Progenitor cell of endocrine pancreas (in vitro differentiated cells): ENCODE measurements at places on chromosomes 12 and 14.

- no peak for DNase-seq
These were observed 133.6 kb downstream of the FGD4 start for GRCh38 chr12:32532951-32533350.

DNA sequence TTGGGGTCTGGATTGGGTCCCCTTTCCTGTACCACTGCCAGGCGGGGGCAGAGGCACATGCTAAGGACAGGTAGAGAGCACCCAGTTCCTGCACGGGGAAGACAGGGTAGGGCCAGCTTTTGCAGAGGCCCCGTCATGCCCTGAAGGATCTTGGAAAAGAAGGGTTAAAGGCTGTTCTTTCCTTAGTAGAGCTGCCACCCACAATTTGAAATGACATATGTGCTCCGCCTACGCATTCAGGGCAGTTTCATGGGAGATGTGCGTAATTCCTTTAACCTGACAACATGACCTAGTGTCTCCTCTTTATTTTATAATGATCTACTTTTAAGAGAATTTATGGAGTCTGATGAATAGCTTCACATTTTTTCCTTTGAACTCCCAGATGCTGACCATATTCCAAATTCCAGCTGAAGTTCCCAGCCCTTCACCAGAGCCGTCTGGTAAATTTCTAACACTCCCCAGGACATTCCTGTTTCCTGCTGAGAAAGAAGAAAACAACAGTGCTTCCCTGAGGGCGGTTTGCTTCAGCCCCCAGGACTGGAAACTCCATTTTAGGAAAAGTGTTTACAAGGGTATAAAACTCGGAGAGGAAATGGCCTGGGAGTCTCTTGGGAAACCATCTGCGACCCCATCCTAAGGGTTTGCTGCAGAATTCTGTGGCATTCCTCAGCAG, 58.9 kb upstream of the PLEKHG3 start:
- DNase-seq: no peak

DNA sequence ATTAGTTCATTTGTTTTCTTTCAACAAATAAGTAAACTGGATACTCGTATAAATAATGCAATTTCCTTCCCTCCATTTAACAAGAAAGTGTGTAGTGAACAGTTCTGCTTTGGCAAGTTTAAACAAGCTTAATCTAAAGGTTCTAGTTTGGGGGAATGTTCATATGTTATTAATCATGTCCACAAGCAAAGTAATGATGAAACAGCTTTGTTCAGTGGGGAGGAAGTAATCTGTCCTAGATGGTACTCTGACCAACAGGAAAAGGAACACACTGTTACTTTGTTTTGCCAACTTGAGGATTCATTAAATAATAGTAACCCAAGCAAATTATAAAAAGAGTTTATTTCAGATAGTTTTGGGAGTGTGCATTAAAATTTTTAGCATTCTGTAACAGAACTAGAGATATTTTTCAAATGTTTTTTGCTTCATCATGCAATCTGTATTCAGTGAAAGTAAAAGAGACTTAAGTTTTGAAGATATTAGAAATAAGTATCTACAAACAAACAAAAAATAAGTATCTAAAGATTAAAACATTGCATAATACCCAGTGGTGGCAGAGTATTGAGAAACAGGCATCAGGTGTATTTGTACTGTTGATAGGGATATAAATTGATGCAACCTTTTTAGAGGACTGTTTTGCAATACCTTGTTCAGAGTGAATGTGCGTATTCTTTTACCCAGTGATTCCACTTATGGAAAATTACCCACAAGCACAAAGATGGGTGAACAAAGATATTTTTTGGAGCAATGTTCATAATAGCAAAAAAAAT, 61.1 kb downstream of the RAB35 start:
- DNase-seq: no peak

GRCh38 chr12:107320929-107321631, 227.7 kb upstream of the CRY1 start:
- DNase-seq: no peak

GRCh38 chr12:56081393-56082347, 1.7 kb downstream of the ERBB3 start:
- DNase-seq: no peak

GRCh38 chr14:34569750-34570149, 30.2 kb upstream of the EAPP start:
- DNase-seq: no peak

DNA sequence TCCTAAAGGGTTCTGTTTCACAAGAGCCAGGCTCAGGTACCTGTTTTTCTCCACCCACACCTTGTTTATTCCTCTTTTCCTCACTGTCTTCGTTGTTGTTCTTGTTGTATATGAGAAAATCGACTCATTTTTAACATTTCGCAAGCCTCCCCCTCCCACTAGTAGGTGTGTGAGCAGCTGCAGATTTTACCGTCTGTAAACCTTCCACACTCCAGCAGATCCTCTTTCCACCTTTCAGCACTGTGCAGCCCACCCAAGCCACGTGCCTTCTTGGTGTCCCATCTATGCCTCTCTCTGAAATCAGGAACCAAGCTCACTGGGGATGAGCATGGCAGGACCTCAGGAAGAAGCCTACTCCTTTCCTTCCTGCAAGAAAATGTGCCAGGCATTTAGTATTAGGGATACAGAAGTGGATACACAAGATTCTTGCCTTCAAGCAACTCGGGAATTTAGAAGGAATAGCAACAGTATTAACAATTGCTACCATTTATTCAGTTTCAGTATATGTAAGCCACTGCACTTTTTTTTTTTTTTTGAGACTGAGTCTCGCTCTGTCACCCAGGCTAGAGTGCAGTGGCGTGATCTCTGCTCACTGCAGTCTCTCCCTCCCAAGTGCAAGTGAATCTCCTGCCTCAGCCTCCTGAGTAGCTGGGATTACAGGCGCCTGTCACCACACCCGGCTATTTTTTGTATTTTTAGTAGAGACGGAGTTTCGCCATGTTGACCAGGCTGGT, 113.6 kb downstream of the CHST11 start:
- no peak for DNase-seq

GRCh38 chr14:22549324-22549962, 39.6 kb downstream of the DAD1 start:
- no peak for DNase-seq

- no peak for DNase-seq
These were observed 26.3 kb upstream of the CPM start for GRCh38 chr12:68959143-68959858.

GRCh38 chr12:122013136-122013535, 8.5 kb upstream of the BCL7A start:
- no peak for DNase-seq

DNA sequence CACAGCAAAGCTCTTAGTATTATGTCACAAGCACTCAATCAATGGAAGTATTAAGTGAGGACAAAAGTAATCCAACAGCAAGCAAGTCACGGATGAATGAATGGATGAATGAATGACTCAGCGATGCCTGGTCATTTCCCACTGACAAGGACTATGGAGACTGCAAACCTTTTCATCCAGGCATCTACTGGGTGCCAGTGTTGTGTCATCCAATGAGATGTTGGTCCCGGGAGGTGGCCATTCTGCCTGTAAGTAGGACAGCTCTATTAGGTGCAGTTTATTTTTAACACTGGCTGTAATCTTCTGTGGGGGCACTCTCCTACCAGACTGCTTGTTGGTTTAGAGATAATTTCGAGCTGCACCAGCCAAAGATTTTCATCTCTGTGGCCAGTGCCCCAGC, 39.4 kb downstream of the STAB2 start:
- DNase-seq: no peak

- no peak for DNase-seq
These were observed 206.9 kb downstream of the PELI2 start for GRCh38 chr14:56324856-56325699.

- no peak for DNase-seq
These were observed 242.1 kb upstream of the FOXN3 start for GRCh38 chr14:89658977-89659670.

- no peak for DNase-seq
These were observed 60.5 kb upstream of the KIF21A start for GRCh38 chr12:39503439-39503838.

DNA sequence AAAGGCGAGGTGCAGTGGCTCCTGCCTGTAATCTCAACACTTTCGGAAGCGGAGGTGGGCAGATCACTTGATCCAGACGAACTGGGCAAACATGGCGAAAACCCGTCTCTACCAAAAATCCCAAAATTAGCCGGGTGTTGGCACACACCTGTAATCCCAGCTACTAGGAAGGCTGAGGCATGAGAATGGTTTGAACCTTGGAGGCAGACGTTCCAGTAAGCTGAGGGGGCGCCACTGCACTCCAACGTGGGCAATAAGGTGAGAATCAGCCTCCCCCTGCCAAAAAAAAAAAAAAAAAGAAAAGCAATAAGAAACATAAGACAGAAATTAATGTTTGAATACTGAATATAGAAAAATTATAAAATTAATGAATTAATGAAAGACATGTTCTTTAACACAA, 928.7 kb downstream of the LRFN5 start:
- DNase-seq: no peak

- DNase-seq: no peak
These were observed 27.4 kb upstream of the PTHLH start for GRCh38 chr12:27999970-28000369.

DNA sequence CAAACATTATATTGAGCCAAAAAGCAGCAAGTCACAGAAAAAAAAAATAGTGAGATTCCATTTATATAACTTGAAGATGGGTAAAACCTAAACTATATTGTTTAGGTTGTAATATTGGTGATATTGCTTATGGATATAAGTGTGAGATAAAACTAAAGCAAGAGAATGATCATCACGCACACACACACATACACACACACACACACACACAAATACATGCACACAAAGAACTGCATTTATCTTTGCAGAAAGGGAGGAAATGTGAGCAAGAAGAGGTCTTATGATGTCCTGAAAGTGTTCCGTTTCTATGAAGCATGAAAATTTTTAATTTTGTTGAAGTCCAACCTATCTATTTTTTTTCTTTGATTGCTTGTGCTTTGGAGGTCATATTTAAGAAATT, 16.4 kb upstream of the AMN1 start:
- no peak for DNase-seq

- DNase-seq: no peak
These were observed 61.2 kb downstream of the SYNE3 start for GRCh38 chr14:95455246-95455645.

DNA sequence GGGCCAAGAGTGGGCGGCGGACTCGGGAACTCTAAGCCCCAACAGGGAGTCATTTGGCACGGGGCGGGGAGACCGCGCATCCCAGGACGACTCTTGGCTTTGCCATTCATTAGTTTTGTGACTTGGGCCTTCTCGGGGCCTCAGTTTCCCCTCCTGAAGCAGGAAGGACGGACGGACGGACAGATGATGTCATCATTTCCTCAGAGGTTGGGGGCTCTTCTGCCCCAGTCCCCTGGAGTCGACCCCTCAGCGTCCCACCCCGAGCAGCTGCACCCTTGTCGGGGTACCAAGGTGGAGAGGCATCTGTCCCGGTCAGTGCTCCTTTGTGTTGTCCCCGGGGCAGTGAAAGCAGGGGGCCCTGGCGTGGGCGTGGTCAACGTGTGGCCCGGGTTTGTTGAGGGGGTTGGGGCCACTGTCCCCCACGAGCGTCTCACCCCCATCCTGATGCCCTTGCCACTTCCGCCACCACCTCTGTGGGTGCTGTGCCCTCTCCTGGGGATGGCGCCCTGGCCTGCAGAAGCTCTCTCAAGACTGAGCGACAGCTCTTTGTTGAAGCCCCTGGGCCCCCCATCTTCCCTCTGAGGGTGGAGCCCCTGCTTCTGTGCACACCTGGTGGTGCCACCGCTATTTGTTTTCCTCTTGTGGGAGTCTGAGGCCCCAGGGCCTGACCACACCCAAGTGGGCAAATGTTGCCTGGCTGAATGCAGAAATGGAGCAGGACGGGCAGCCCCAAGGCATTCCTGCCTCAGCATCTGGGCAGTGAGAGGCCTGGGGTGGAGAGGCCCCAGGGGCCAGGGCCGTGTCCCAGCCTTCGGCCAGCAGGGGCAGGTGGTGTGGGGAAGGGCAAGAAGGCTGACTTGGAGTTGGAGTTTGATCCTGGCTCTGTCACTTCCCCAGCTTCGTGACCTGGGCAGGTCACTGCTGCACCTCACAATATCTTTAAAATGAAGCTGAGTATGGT, 896 bp downstream of the HHIPL1 start:
- no peak for DNase-seq

- peak; percentile 39 for DNase-seq
These were observed 13.1 kb downstream of the KRT83 start for GRCh38 chr12:52307836-52308805.

DNA sequence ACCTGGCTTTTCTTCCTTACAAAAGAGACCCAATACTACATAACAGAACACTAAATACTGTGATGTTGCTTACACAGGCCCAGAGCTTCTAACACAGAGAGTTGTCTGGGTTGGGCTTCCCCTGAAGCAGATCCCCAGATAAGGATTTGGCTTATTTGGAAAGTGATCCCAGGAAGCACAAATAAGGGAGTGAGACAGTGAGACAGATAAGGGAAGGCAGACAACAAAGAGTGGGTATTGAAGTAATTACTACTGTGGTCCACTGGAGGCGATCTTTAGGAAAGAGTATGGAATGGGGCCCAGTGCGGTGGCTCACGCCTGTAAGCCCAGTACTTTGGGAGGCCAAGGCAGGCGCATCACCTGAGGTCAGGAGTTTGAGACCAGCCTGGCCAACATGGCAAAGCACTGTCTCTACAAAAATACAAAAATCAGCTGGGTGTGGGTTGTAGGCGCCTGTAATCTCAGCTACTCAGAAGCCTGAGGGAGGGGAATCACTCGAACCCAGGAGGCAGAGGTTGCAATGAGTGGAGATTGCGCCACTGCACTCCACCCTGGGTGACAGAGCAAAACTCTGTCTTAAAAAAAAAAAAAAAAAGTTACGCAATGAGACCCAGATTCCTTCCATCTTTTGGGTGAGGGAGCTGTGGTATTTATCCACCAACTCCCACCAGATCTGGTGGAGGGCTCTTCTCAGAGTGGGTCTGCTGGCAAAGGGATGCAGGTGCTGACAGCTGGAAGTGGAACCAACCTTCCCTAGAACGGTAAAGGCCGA, 10.2 kb upstream of the C12orf43 start:
- no peak for DNase-seq

- peak; percentile 32 for DNase-seq
These were observed at the start of gene TTC9 for GRCh38 chr14:70641548-70642302. TTC9 (plus strand) TSS chr14:70641916; CDS start chr14:70642130, 214 bp downstream.

DNA sequence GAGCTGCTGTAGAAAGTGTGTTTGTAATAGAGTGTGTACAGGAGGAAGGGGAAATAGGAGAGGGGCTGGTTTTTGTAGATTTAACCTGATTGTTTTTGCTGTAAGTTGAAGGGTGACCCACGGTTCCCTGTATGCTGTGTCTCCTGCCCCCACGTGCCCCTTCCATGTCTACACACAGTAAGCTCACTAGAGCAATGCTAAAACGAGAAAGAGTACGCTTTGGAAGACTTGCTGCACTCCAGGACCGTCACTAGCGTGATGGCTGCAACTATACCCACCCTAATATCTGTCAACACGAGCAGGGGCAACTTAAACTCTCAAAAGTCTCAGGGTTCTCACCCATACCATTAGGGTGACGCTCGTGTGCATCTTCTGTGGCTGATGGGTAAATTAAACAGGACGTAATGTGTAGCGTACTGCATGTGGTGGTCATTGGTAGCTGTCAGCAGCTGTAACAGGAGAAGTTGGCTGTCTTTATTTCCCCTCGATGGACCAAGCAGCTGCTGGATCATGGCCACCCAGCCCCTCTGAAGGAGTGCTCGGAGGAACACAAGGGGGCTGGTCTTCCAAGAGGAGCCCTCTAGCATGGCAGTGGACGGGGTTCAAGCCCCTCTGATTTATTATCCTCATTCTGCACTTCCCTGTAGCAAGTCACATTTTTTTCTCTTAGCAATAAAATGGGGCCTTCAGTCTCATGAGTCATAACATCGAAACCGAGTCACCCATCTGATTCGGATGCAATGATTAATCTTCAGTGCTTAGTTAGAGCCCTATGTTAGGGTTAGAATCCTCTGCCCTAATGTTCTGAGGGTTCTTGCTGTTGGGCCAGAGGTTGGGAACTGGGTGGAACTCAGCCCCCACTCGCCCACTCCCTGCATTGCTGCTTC, 14.0 kb downstream of the CCND2 start:
- DNase-seq: no peak
